CD4-positive, alpha-beta T cell treated with Interferon gamma for 1 hour (primary cell): ENCODE measurements at places on chromosomes 6 and 20.

GRCh38 chr20:49770634-49771033 lies 42.0 kb upstream of the SLC9A8 start:
- no peak for DNase-seq

DNA sequence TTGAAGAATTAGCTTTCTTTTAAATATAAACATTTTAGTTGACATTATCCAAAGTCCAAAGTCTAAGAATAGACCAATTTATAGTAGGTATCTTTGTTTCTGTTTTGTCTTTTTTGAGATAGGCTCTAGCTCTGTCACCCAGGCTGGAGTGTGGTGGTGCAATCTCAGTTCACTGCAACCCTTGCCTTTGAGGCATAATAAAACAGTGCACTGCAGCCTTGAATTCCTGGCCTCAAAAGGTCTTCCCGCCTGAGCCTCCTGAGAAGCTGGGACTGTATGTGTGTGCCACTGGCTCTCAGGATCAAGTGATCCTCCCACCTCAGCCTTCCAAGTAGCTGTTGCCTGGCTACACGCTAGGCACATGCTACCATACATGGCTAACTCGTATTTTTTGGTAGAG lies 135.4 kb downstream of the REV3L start:
- DNase-seq: no peak

DNA sequence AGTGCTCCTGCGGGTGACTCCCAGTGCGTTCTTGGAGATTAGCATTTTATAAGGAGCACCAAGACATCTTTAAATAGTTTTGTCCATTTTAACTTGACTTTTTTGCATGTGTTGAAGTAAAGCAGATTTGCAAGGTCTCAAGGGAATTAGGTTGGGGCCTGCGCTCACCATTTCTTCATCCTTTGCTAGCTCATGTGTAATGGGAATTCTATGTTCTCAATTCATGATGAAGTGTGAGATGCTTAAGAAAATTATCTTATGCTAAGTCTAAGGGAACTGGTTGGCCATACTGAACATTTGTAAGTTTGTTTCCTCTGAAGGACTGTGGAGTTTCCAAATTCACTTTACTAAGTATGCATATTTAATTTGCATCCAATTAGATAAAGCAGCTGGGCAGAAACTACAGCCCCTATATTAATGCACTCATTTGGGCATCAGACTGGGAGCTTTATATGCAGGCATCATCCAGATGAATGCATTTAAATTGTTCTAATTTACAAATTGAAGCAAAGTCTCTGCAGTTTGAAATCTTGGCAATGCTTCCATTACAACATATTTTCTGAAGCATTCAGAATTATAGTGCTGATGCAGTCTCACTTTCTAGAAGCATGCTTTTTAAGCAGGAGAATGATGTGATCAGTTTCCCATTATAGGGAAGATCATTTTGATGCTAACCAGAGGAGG lies 108.3 kb upstream of the AKAP12 start:
- DNase-seq: no peak

DNA sequence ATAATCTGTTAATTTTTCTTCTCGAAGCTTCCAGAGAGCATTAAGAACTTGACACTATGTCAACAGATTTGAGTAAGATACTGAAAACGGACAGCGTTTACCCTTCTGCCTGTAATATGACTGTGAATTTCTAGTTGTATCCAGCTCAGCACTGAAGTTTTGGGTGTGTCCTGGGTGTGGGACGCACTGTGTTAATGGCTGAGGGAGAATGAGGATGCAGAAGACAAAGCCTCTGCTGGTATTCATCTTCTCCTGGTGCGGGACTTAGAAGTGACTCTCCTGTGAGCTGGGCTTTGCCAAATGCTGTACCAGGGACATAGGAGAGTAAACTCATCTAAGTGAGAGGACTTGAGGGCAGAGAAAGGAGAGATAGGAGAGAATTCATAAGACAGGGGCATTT lies 90.3 kb upstream of the CLDN20 start:
- DNase-seq: no peak

DNA sequence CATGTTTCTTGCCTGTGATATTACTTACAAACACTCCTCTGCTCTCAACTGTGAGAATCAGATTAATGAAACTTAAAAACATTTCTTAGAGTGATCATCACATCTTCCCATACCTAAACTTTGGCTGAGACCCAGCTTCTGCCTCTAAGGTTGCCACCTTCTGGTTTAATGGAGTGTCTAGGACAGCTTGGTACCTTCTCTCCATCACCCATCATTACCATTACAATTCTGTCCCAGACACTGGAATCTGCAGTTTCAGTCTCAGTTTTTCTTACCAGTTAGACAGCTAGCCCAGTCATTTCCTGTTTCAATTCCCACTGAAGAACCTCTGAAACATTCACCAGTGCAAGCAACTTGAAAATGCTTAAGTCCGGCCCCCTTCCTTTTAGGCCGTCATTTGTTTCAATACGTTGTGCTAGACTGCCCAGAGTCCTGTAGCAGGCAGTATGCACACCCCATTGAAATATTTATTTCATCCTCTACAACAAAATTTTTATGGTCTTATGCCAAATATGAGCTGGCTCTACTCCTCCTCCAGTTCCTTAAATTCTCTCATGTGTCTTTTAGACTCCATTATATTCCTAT lies 107.0 kb upstream of the FOXO3 start:
- DNase-seq: no peak
